Pancreas (tissue), 10 donors: ENCODE measurements at places on chromosomes 16 and 17.

DNA sequence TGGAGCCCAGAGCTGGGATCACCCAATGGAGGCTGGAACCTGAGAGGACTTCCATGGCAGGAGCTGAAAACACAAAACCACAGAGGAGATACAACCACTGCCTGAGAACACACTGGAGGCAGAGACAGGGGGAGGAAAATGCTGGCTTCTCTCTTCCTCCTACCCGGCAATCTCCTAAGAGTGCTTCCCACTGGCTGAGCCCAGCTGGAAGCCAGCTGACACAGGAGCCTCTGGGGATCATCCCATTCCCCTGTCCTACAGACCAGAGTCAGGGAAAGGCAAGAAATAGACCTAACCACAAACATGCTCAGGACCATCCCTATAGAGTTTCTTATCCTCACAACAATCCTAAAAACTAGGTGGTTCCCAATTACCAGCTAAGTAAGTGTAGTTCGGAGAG is 112.4 kb upstream of the CDH5 start:
- DNase-seq: no peak

GRCh38 chr16:3282103-3282729 is 1.1 kb upstream of the ZNF263 start:
- no peak for DNase-seq

GRCh38 chr16:84670063-84670462 is 21.8 kb downstream of the KLHL36 start:
- DNase-seq: no peak

DNA sequence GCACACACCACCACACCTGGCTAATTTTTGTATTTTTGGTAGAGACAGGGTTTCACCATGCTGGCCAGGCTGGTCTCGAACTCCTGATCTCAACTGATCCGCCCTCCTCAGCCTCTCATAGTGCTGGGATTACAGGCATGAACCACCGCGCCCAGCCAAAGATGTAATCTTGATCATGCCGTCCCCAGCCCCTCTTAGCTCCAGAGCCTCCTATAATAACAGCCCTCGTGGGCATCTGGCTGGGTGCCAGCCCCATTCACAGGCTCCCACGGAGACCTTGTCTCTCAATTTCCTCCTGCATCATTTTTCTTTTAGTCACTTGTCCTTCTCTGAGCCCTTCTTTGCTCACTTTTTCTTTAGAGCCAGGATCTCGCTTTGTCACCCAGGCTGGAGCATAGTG is 94.2 kb downstream of the KATNIP start:
- no peak for DNase-seq

- DNase-seq: no peak
These were observed 289.2 kb upstream of the SALL1 start for GRCh38 chr16:51440131-51440889.

DNA sequence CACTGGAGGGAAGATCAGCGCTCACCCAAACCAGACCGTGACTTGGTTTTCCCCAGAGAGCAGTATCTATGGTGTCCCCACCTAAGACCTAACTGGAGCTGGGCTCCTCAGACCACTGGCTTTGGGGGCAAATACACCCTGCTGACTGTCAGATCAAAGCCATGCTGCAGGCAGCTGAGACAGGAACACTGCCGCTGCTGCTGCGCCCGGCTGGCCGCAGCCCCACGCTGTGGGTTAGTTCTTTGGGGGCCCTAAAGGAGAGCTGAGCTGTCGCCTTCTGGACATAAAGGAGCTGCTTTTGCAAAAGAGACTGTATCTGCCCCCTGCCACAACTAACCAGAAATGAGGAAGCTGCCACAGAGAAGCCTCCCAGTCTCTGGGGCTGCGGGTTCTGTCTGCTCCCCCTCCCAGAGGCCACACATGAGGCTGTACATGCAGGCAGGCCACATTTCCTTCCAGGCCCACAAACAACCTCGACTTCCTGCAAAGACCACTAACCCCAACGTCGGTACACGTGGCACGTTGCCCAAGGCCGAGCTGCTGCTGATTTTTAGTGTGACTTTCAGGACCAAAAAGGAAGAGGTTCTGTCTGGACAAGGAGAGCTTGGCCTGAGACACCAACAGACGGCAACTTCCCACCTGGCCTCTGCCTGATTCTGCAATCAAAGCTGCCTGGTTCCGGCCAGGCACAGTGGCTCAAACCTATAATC is 18.2 kb upstream of the ABR start:
- DNase-seq: peak; percentile 44

- DNase-seq: no peak
These were observed 12.1 kb upstream of the CYB5B start for GRCh38 chr16:69412287-69412686.

DNA sequence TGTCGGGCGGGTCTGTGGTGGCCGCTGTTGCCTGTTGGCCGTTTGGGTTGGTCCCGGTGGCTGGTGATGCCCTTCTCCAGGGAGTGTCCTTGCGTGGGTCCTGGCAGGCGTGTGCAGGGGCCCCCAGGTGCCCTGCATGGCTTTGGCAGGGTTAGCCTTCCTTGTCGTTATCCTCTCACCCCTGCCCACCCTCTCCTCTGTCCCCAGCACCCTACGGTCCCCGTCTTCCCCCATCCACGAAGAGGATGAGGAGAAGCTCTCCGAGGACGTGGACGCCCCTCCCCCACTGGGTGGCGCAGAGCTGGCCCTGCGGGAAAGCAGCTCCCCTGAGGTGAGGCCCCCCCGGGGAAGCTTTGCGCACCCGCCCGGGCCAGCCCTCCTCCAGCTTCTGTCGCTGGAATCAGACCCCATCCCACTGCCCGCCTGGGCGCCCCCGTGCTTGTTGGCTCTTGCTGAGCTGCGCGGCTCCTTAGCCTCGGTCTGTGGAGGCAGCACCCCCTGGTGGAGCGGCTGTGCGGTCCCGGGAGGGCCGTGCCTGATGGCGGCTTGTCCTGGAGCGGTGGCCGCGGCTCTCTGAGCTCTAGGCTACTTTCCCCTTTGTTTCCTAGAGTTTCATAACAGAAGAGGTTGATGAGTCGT is 10.6 kb upstream of the NUDT16L1 start:
- peak; percentile 63 for DNase-seq

- DNase-seq: no peak
These were observed 937.6 kb upstream of the EEF2KMT start for GRCh38 chr16:6035161-6035560.

DNA sequence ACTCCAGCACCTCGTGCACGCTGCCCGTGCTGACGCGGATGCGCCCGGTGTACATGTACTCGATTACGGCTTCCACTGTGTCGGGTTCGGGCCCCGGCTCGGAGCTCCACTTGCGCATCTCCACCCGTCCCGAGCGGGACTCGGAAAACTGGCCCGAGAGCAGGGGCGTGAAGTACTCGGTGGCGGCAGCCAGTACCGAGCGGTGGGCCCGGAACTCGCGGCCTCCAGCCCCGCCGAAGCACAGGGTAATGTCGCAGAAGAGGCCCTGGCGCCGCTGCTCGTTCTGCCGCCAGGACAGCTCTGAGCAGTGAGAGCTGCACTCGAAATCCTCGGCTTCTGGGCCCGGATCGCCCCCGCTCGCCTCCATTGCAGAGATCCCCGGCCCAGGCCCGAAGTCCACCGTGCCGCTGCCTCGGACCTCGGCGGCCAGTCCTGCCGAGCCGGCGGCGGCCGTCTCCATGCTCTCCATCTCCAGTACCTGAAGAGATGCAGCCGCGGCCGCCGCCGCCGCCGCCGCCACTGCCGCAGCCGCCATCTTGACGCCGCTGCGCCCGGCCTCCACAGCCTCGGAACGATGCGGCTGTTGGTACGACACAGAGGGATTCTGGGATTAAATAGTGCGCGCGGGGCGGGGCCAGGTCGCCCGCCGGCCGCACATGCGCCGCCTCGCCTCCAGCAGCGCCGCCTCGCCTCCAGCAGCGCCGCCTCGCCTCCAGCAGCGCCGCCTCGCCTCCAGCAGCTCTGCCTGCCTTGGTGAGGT is at the start of gene KLHL11:
Gene KLHL11, minus strand, starts transcription at position 588 of the 760 bp plus-strand sequence. Its CDS starts 53 bp downstream, at position 535.
- peak; percentile 94 for DNase-seq

DNA sequence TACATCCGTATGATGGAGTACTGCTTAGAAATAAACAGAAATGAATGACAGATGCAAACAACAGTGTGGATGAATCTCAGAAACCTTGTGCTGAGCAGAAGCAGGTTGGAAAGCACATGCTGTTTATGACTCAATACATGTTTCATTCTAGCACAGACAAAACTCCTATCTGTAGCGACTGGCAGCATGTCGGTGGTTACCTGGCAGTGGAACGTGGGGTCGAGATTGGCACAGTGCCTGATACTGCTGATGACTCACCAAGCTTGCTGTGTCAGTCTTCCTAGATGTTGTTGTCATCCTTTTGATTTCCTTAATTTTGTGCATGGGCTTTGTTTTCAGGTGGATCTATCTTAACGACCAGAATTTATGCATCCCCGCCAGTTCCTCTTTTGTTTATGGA is 62.1 kb downstream of the GAN start:
- DNase-seq: no peak

DNA sequence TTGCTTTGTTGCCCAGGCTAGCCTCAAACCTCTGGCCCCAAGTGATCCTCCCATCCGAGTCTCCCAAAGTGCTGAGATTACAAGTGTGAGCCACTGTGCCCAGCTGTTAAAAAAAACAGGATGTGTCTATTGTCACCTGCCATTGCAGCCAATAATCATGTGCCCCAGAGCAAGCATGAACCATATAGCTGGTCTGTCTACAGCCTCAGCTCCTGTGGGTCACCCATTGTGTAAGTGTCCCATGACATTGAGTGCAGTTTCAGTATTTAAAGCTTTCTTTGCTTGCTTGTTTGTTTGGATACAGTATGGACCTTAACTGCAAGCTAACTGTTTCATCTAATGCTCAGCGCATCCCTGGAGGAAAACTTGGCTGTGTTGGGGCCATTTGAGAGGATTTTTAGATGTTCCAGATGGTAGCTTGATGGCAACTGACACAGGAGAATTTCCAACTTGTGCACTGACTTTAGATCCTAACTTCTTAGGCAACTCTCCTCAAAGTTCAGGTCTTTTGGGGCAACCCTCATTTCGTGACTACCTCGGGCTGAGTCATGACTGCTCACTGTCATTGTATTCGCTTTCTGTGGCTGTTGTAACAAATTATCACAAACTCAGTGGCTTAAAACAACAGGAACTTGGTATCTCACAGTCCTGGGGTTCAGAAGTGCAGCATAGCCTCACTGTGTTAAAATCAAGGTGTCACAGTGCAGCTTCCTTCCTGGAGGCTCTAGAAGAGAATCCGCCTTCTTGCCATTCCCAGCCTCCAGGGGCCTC is 30.3 kb upstream of the ADORA2B start:
- no peak for DNase-seq

- no peak for DNase-seq
These were observed 974 bp downstream of the GALR2 start for GRCh38 chr17:76075364-76076145.

DNA sequence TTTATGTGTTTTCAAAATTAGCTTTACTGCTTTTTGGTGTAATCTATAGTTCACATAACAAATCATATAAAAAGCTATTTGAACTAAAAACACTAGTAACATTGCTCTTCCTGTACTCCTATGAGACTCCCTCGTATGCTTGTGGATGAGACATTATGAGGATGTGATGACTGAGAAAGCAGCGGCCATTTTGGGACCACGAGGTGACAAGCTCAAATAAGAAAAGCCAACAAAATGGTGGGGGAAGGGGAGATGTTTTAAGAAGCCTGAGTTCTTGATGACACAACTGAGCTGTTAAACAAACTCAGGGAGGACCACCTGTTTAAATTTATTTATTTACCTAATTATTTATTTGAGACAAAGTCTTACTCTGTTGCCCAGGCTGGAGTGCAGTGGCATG is 4.5 kb downstream of the CCL18 start:
- DNase-seq: no peak

DNA sequence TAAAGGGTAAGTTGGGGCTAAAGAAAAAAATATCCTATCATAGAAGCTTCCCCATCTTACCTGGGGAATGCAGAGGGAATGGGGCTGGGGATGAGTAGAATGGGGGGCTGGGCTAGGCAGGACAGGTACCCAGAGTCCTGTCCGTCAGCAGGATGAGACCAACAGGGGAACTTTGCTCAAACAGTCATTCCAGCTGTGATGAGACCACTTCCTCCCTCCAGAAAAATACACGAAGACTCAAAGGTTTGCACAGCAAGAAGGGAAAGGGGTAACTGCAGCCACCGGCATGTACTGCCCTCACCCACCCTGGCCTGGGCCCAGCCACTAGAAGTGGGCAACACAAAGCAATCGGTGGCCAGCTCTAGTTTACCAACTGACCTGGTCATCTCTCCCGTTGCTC is 20.7 kb upstream of the SLC35B1 start:
- no peak for DNase-seq

DNA sequence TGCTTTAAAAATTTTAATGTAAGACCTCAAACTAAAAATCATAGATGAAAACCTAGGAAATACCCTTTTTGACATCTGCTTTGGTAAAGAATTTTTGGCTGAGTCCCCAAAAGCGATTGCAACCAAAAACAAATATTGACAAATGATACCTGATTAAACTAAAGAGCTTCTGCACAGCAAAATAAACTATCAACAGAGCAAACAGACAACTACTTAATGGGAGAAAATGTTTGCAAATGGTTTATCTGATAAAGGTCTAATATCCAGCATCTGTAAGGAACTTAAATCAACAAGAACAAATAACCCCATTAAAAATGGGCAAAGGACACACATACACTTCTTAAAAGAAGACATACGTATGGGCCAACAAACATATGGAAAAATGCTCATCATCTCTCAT is 242.5 kb downstream of the BCAS3 start:
- no peak for DNase-seq

DNA sequence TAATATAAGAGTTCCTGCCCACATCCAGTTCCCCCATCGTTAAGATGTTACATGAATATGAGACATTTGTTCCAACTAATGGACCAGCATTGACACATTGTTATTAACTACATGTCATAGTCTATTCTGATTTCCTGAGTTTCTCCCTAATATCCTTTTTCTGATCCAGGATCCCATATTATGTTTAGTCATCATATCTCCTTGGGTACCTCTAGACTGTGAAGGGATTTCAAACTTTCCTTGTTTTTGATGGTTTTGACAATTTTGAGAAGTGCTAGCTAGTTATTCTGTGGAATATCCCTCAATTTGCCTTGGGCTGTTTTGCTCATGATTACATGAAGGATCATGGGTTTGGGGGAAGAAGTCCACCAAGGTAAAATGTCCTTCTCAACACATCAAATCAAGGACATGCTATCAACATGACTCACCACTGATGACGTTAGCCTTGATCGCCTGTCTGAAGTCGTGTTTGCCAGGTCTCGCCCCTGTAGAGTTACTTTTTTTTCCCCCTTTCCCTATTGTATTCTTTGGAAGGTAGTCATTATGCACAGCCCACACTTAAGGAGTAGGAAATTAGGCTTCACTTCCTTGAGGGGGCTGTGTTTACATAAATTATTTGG is 42.5 kb downstream of the CACNG3 start:
- no peak for DNase-seq
